ENCODE measurements at places on chromosomes 6 and 20. TPM values are rescaled to one million over a fixed set of nuclear protein-coding genes. Genes with fewer than 3 reads are reported as not detected.

Gene SALL4
- 0.29 TPM for total RNA-seq

Gene MLN
- total RNA-seq: not detected

Gene PLG
- not detected for total RNA-seq

Gene FOXS1
- total RNA-seq: 2.0 TPM

Gene PACSIN1
- total RNA-seq: not detected

Gene GLYATL3
- not detected for total RNA-seq

Gene SLC17A2
- total RNA-seq: not detected

Gene FLRT3
- 4.4 TPM for total RNA-seq

Gene FRK
- total RNA-seq: 0.44 TPM

Gene DUSP22
- 19.9 TPM for total RNA-seq

Gene SYCP2
- total RNA-seq: 0.22 TPM

Gene TRIM38
- total RNA-seq: 9.4 TPM

Gene MLIP
- total RNA-seq: 0.44 TPM

Gene CTCFL
- total RNA-seq: under 0.01 TPM

Gene TINAG
- total RNA-seq: not detected

Gene GRIK2
- 0.44 TPM for total RNA-seq

Gene CDH4
- total RNA-seq: 0.14 TPM

Gene SFTA2
- not detected for total RNA-seq

Gene KIF13A
- 35.7 TPM for total RNA-seq

Gene C6orf120
- total RNA-seq: 57.8 TPM

Gene CST4
- total RNA-seq: not detected

Gene PARD6B
- 9.6 TPM for total RNA-seq

Gene CCN6
- total RNA-seq: not detected

Gene NOX3
- total RNA-seq: not detected

Gene HSD17B8
- 1.5 TPM for total RNA-seq

Gene PDYN
- not detected for total RNA-seq

Gene BAK1
- 19.9 TPM for total RNA-seq

Gene C2
- 14.2 TPM for total RNA-seq

Gene GPR63
- 0.22 TPM for total RNA-seq

Gene TREML1
- total RNA-seq: not detected

Gene RNF144B
- 1.4 TPM for total RNA-seq

Gene F13A1
- total RNA-seq: 1.0 TPM

Gene TRIM15
- total RNA-seq: not detected

Gene RNF39
- not detected for total RNA-seq

Gene SLC25A27
- 1.1 TPM for total RNA-seq

All from placental pericyte (primary cell).